ENCODE measurements at places on chromosomes 12 and 14.

GRCh38 chr14:73785834-73786635, 65.6 kb upstream of the PTGR2 start:
- peak; percentile 89 for DNase-seq

- no peak for DNase-seq
Measured at GRCh38 chr12:114167431-114167830, 201.3 kb upstream of the RBM19 start.

DNA sequence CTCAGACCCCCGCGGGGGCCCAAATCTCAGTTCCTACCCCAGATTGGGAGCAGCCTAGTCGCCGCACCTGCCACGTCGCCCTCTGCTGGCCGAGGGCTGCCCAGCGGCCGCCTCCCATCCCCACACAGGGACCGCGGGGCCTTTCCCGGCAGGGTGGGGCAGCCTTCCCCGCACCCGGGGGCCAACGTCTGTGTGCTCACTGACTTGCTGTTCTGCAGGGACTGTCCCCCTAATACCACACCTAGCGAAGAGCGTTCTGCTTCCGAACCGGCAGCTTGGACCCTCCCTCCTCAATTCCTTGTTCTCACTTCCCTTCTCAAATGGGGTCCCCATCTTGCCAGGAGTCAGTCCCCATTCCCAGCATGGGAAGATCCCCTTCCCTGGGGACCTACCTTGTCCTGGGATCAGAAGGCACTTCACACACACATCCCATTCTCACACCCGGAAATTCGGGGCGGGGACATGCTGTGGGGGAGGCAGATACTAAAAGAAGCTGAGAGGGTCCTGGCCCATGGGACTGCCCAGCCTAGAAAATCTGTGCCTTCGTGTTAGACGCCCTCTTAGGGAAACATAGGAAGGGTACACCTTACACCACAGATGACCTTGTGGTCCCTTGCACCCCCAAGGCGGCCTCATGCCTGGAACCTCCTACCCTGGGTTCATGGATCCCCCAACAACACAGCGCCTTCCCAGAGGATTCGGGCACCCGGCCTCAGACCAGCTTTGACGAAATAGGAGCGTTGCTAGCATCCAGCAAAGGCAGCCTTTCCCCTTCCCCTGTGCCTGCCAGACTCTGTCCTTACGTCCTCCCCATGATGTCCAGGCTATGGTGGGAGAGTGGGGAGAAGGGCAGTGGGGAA, 16.4 kb downstream of the ACVRL1 start:
- peak; percentile 64 for DNase-seq

DNA sequence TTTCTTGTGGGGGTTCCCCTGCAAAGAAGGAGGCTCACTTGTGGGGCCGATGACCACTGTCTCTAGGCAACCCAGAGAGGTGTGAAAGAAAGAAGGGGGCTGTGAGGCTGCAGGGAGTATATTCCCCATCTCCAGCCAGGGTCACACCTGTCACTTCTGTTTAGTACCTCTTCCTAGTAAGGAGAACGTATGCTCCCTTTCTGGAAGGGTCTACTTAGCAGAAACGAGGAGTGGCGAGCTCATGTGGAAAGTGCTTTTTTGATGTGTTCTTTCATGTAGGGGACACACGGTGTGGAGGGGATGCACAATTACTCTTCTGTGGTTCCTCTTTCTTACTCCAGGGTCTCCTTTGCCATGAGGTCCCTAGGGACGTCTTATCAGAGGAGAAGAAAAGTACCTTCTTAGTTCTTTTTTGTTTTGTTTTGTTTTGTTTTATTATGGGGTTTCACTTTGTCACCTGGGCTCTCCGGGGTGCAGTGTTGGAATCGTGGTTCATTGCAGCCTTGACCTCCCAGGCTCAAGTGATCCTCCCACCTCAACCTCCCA, 58.3 kb downstream of the PRKCH start:
- DNase-seq: no peak

- DNase-seq: no peak
Measured at GRCh38 chr12:39505023-39505422, 62.1 kb upstream of the KIF21A start.

DNA sequence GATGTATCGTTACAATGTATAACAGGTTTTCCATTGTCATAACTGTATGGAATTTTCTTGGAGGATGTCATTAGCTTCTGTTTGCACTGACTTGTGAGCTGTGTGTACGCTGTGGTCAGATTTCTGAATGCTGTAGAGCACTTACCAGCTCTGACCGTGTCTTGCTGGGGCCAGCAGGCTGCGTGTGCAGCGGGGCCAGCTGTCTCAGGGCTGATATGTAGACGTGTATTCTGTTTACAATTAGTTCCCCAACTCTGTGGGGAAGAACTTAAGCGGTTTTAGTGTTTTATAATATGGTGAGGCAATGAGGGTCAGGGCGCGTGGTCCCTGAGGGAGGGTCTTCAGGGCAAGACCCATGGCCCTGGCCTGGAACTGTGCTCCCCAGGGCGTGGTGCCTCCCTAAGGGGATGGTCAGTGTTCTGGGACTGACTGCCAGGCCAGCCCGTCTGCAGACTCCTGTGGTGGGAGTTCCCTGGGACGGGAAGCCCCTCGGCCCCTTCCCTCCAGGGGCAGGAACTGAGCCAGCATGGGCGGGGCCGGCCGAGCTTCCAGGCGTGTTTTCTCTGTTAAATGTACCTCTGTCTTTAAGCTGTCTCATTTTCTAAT, 18.7 kb downstream of the XRCC3 start:
- DNase-seq: no peak

DNA sequence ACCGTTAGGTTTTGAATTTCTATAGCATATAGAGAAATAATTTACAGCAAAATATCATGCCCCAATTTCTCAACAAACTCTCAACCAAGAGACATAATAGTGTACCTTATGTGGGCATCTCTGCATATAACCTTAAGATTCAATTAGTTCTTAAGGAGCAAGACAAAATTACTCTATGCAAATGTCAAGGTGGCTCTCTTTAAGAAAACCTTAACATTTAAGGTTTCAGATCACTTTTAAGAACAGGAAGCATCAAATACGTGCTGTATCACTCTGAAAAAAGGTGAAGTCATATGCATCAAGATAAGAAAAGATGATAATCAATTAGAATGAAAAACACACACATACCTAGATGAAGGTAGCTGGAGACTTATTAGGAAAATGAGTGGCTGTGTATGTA, 728.0 kb downstream of the FLRT2 start:
- no peak for DNase-seq

DNA sequence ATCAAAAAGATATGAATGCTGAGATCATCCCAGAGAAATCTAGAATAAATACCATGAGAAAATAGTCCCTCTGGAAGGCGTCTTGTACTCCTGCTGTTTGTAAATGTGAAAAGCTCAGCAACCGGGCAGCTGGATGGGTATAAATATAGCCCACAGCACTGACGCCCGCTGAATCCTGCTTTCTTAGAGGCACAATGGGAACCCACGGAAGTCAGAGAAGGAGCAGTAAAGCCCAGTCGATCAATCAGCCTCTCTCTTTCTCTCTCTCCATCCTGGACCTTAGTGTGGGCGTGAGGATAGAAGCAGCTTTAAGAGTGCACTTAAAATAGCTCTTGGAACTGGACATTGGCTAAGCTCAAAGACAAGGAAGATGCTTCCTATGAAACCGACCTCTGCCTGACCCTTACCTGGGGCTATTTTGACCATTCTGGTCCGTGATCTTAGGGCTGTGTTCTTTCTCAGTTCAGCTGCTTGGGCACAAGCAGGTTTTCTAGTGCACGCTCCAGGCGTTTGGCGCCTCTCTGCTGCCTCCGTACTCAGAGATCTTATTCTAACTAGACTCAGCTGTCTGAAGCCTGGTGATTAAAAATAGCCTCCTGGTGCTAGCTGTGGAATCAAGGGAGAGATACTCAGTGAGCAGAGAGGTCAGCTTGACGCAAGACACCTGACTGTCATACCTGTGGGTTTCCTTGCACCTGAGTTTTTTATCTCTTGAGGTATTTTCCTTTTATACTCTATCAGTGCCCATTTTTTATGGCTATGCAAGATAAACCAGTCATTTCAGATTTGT, 144.6 kb downstream of the ETV6 start:
- DNase-seq: no peak

DNA sequence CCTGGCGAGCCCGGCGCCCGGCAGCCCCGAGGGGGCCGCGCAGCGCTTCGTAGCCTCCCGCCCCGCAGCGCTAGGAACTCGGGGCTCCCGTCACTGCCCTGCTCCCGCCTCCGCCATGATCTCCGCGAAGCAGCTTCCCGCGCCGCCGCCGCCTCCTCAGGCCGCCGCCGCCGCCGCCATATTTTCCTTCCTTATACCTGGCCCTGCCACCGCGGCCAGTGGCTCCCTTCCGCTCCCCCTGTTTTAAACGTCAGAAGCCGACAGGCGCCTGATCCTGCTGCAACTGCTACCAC, 286 bp downstream of the PPP4R3A start:
- DNase-seq: no peak

- no peak for DNase-seq
Measured at GRCh38 chr12:52179396-52179973, 12.3 kb downstream of the KRT80 start.

GRCh38 chr12:128611736-128612135, 212.0 kb downstream of the SLC15A4 start:
- no peak for DNase-seq

- no peak for DNase-seq
Measured at GRCh38 chr12:75969768-75970167, 61.8 kb downstream of the PHLDA1 start.

- no peak for DNase-seq
Measured at GRCh38 chr14:93525696-93526451, 95.1 kb downstream of the UNC79 start.

DNA sequence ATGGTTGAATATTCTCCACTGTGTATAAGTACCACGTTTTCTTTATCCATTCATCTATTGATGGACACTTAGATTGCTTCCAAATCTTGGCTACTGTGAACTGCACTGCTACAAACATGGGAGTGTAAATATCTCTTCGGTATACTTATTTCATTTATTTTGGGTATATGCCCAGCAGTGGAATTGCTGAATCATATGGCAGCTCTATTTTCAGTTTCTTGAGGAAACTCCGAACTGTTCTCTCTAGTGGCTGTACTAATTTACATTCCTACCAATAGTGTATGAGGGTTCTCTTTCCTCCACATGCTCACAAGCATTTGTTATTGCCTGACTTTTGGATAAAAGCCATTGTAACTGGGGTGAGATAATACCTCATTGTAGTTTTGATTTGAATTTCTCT, 623.1 kb upstream of the LRFN5 start:
- no peak for DNase-seq

DNA sequence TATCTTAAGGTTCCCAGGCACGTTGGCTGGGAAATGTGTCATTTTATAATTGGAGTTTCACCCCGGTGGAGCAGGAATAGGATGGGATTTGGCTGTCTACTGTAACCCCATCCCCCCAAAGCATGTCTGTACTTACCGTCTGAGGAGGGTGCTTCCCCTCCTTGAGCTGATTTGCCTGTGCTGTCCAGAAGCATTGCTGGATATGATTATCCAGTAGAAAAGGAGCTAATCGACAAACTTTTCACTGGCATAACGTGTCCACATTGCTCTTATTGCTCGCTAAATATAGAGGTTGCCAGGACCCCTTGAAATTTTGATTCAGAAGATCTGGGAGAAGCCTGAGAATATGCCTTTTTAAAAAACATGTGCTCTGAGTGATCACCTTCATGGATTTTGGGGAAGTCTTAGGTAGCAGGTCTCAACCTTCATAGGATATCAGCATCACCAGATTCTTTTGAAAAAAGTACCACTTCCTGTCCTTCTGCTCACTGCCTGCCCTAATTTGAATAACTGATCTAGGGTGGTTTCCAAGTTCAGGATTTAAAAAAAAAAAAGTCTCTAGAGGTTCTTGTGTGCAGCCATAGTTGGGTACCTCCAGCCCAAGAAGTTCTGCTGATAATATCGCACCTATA, 80.4 kb upstream of the KCNA1 start:
- DNase-seq: no peak

GRCh38 chr12:109582636-109583035, 9.0 kb downstream of the MVK start:
- DNase-seq: peak; percentile 81

DNA sequence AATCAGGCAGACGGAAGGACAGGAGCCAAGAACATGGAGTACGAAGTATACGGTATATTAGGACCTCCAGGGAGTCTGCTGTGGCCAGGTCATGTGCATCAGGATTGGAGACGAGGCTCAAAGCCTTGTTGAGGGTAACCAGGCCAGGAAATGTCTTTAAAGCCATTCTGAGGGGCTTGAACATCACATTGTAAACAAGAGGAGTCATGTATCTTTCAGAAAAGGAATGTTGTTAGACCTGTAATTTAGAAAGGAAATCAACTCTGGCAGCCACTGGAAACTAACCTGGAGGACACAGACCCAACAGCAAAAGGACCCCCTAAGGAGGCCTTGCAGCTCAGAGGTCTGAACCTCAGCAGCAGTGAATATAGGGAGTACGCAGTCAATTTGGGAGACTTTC, 7.5 kb downstream of the MAP3K9 start:
- no peak for DNase-seq

DNA sequence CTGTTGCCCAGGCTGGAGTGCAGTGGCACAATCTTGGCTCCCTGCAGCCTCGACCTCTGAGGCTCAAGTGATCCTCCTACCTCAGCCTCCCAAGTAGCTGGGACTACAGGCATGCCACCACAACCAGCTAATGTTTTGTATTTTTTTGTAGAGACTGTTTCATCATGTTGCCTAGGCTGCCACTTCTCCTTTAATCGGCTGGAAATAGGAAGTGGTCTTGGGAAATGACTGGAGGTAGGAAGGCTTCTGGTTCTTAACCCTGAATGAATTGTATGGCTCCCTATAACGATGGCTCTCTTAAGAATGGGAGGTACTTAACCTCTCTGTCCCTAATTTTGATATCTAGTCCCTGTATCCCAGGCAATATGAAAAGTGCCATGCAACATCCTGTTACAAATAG, 113.9 kb upstream of the USP15 start:
- no peak for DNase-seq

- DNase-seq: no peak
Measured at GRCh38 chr12:11965258-11965910, 105.4 kb upstream of the BCL2L14 start.

DNA sequence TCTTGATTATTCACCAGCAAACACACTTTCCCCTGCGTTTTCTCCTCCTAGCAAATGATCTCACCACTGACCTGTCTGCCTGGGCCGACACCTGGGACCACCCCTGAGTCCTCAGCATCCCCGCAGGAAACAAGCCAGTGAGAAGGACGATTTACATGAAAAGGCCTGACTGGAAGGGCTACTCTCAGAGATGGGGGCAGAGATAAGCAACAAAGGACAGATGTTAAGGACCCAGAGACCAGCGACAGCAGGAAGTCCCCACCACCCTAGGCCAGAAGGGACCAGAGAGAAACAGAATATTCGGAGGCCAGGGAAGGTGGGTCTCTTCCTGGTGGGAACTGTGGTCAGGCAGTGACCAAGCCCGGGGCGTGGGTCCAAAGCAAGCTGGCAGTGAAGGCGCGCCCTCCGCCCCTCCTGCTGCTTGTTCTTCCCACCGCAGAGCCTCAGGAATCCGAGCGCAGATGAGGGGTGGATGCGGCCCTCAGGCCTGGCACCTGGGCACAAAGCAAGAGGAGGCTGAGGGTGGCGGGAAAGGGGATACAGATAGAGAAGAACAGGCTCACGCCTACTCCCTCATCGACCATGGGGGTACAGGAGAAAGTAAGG, 55.8 kb downstream of the STX2 start:
- DNase-seq: no peak

- no peak for DNase-seq
Measured at GRCh38 chr12:92593734-92594402, 108.9 kb upstream of the PLEKHG7 start.

GRCh38 chr12:8453796-8454195, 2.0 kb upstream of the CLEC6A start:
- DNase-seq: no peak

Measured in left lobe of liver (tissue), 2 donors.